ENCODE measurements at places on chromosomes 4 and X.

- no peak for DNase-seq
Observed at GRCh38 chrX:15437724-15438123, 53.5 kb upstream of the VEGFD start.

GRCh38 chr4:38154681-38155588, 194.7 kb downstream of the PTTG2 start:
- no peak for DNase-seq

DNA sequence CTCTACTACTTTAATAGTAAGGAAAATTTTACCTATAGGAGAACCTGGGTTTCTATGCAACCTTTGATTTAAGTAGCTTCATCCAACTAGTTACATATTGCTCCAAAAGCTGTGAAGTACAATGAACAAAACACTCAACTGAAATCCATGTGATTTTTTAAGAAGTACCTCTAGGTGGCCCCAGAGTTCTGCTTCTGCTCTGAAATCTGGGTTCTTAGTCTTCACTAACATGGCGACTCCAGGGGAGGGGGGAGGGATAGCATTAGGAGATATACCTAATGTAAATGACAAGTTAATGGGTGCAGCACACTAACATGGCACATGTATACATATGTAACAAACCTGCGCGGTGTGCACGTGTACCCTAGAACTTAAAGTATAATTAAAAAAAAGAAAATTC, 73.4 kb upstream of the MAGEB2 start:
- DNase-seq: no peak

GRCh38 chr4:93605163-93605562, 223.4 kb upstream of the ATOH1 start:
- no peak for DNase-seq

GRCh38 chr4:8236106-8236919, 33.2 kb upstream of the HTRA3 start:
- DNase-seq: no peak

GRCh38 chr4:53313510-53313909, 52.4 kb downstream of the SCFD2 start:
- no peak for DNase-seq

GRCh38 chrX:99421796-99422195, 988.3 kb downstream of the PCDH19 start:
- DNase-seq: no peak

GRCh38 chr4:2792396-2792710, 532 bp upstream of the SH3BP2 start:
- no peak for DNase-seq

GRCh38 chr4:159018062-159018629, 84.7 kb upstream of the RAPGEF2 start:
- DNase-seq: no peak

DNA sequence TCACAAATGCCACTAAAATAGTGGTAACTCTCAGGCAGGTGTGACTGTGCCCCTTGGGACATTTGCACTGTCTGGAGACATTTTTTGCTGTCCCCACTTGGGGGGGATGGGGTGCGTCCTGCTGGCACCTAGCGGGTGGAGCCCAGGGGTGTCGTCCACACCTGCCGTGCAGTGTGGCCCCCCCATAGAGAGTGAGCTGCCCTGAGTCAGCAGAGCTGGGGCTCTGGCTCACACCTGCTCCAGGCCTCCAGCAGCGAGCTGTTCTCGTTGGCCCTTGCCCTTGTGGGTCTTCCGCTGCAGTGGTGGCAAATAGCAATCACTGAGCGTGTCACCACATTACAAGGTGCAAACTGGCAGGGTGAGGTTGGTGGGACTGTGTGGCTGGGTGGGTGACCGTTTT, 64.6 kb downstream of the CLDN34 start:
- no peak for DNase-seq

DNA sequence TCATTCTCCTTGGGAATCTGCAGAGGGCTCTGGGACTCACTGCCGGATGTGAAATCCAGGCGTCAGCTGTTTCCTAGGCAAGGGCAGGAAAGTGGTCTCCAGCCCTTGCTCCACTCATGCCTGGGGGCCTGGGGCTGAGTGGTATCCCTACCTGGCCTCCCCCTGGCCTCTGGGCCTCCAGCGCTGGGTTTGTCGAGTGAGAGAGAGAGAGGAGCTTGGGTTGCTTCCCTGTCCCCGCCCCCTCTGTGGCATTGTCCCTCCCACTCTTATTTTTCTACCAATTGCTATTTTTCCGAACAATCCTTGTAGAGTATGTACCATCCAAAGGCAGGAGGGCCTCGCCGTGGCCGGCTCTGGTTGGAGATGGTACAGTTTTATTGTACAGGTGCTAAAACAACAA, 53.1 kb downstream of the ELF4 start:
- no peak for DNase-seq

GRCh38 chr4:11214281-11214680, 214.4 kb downstream of the HS3ST1 start:
- DNase-seq: no peak

DNA sequence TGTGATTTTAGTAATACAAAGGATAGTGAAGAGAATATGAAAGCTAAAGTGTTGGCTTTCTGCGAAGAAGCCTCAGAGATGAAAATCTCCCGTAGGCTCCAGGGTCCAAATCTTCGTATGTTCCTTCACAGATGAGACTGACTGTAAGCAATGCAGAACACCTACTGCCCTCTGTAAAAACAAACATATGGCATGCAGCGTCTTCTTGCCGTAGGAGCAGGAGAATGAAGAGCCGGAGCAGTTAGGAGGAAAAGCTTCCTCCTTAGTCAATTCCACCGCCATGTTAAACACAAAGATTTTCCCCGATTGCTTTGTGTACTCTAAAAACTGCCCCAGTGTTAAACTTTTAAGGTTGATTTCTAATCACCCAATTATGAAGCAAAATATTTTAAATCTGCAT, 22.5 kb downstream of the RWDD4 start:
- DNase-seq: no peak

DNA sequence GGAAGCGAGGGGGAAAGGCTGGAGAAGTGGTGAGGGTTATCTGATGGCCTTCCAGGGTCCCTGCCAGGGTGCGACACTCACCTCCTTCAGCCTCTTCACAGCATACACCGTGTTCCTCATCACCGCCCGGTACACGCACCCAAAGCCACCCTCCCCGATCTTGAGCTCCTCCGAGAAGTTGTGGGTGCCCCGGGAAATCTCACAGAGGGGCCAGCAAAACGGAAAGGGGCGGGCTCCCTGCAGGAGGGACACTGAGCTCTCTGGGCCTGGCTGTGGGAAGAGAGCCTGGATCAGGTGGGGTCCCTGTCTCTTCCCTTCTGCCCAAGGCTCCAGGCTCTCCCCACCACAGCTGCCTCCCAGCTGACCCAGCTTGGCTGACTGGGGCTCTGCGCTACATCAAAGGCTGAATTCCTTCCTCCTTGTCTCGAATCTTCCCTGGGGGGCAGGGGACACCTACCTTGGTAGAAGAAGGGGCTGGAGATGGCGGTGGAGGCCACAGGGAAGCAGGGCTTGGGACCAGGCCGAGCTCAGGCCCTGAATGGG, 1.1 kb downstream of the IRAK1 start:
- DNase-seq: no peak

- no peak for DNase-seq
Observed at GRCh38 chrX:77003956-77004355, 443.2 kb upstream of the FGF16 start.

DNA sequence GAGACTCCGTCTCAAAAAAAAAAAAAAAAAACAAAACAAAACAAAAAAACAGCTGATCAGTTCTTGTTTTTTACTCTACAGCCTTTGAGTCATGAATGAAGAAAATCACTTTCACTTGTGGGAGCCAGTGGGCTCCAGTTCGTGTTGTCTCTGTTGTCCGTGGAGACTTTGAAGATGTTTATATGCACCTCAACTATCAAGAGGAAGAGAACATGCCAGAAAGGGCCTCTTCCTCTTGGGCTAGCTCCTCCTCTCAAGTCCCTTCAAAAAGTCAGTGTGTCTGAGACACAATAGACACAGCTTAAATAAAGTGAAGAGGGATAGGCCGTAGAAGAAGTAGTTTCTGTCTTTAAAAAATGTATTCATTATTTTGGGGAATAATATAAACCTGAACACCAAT, 182.7 kb downstream of the KDR start:
- no peak for DNase-seq
